ENCODE measurements at places on chromosomes 1 and 21.

DNA sequence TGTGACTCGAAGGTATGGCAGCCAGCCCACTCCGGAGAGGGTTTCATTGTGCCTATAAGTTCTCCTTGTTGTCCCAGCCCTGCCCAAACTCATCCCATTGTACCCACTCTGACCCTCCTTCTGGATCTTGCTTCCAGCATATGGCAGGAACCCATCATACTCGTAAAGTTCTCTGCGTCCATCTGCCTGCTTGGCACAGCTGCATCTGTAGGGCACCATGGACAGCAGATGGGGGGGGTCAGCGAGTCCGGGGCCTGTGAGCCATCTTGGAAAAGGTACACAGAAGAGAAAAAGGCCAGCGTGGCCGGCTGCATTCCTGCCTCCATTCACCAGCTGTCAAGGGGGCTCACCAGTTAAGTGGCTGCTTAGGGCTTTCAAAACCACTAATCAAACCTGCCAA lies 94.9 kb upstream of the IGSF21 start:
- no peak for DNase-seq

- DNase-seq: no peak
Observed at GRCh38 chr21:30200000-30200399, 15.9 kb downstream of the CLDN8 start.

DNA sequence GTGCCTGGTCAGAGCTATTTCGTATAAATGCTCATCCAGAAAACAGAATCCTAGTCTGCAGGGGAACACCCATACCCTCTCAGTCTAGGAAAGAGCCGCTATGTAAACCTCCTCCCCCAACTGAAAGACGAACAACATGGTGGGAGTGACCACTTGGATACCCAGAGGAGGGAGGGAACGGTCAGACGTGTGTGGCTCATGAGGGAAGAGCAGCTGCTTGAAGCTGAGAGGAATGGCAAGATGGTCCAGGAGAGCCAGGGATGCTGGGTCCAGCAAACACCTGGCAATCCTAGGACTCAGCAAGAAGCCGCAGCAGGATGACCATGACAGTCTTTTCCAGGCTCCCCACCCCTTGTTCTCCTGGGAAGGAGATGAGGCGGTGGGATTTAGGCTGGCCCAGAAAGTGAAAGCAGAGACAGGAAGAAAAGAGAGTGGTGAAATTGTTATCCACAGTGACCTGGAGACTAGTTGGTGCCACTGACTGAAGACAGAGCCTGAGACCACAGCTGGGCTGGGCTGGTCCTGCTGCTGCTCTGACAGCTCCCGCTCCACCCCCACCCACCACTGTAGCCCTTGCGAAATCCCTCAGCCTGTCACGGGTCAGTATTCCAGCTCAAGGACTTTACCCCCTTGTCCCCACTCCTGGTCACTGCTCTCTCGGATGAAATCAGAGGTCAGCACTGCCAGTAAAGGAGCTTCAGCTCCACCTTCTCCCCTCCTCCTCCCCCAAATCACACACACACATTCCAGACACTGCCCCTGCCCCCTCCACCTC lies 3.6 kb downstream of the CERS2 start:
- no peak for DNase-seq

DNA sequence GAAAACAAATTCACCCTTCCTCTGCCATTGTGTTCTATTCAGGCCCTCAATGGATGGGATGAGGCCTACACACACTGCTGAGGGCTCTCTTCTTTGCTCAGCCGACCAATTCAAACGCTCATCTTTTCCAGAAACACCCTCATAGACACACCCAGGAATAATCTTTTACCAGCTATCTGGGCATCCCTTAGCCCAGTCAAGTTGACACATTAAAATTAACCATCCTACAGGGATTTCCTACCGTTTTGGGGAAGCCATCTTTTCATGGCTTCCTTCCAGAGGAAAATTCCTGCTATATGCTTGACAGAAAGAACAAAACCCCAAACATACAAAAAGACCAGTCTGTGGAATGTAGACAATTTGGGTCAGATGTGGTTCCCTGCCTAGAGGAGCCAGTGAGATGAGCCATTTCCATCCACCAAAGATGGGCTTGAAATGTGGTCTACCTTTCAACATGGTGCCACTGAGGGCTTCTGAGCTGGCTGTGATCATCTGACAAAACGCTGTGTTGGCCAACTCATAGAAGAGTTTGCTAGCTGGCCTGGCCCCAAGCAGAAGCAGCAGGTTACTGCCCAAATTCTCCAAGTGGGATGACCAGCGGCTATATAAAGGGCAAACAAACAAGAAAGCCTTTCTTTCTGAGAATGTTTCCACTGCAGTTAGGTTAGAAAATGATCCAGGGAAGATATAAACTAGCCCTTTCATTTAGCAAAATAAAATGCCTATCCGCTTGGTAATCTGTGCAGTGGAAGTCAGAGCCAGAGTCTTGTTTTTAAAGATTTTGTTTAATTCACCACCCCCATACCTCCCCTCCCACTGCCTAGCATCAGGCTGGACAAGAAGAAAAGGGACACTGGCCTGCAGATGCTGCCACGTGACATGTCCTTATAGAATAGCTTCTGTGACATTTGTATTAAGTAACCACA lies 69.1 kb upstream of the MRPS6 start:
- DNase-seq: no peak

- peak; percentile 96 for DNase-seq
Observed at GRCh38 chr21:44773291-44773932, 28.2 kb downstream of the UBE2G2 start.

DNA sequence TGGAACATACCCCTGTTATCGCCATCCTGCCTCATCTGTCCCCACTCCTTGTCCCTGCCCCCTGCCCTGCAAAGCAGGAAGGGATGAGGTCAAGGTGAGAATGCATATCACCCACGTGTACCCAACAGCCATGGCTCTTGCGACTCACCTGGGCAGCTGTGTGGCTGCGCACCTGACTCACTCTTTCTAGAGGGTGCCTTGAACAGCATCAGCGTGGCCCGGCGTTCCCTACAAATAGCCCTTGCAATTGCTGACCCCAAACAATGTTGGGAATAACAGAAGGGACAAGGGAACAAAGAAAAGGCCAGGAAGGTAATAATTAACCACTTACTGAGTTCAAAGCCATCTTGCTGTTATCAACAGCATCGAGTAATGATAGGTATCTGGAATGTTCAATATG lies 10.2 kb downstream of the TMPRSS2 start:
- DNase-seq: no peak

GRCh38 chr1:160267284-160267991 lies 5.1 kb upstream of the DCAF8 start:
- no peak for DNase-seq

DNA sequence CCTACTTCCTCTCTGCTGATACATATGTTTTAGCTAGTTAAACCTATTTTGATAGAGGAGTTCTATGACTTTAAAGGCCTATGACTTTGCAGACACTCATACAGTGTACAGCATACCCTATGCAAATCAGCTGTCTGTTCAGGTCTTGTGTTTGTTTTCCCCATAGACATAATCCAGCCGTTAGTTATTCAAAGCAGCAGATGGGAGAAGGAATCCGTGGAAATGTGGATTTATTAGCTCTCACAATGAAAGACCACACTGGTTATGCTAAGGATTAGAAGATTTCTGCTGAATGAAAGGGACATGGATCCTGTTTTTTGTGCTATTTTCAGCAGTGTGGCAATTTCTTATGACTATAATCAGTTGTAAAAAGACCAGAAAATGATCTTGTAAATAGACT lies 59.8 kb downstream of the MAST2 start:
- DNase-seq: peak; percentile 59

DNA sequence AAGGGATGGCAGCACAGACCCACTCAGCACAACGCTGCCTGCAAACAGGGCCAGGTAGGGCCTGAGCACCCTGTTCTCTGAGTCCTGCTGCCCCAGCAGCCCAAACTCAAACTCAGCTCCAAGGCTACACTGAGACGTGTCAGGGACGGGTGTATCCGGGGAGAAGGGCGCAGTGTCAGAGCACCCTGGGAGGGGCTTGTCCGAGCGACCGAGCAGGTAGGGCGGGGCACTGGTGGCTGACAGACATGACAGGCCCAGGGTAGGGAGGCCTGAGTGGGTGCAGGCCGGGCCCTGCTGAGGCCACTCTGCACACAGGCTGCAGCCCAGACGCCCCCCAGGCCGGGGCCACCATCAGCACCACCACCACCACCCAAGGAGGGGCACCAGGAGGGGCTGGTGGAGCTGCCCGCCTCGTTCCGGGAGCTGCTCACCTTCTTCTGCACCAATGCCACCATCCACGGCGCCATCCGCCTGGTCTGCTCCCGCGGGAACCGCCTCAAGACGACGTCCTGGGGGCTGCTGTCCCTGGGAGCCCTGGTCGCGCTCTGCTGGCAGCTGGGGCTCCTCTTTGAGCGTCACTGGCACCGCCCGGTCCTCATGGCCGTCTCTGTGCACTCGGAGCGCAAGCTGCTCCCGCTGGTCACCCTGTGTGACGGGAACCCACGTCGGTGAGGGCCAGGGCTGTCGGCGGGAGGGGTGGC lies 5.5 kb downstream of the SCNN1D start:
- no peak for DNase-seq

DNA sequence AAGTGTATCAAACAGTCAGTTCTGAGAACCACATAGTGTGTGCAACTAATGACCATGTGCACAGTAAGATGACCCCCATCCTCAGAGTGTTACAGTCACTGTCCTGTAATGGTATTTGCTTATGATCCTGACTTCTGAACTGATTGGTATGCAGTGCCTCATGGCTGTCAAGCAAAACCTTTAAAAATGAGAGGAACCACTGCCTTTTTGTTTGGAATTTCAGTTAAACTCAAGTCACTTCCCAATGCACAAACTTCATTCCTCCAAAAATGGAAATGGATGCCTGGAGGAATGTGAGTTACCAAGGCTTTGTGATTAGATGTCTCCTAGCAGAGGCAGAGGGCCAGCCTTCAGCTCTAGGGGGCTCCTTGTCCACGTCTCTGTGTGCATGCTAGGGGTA lies 10.5 kb downstream of the C1orf198 start:
- no peak for DNase-seq

DNA sequence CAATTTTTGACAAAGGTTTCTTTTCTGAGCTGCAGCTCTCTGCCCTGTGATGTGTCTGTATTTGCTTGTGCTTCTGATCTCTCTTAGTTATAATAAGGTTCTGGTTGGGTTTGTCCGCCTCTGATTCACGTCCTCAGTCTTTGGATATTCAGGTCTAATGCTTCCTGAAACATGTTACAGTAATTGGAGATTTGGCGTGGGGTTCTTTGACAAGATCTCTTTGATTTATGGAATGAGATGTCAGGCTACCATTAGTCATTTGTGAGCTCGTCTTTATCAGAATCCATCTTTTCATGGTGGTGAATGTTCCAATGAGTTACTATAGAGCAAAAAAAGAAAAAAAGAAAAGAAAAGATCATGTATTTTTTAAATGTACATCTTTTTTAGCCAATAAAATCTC lies 62.5 kb downstream of the BACE2 start:
- no peak for DNase-seq

DNA sequence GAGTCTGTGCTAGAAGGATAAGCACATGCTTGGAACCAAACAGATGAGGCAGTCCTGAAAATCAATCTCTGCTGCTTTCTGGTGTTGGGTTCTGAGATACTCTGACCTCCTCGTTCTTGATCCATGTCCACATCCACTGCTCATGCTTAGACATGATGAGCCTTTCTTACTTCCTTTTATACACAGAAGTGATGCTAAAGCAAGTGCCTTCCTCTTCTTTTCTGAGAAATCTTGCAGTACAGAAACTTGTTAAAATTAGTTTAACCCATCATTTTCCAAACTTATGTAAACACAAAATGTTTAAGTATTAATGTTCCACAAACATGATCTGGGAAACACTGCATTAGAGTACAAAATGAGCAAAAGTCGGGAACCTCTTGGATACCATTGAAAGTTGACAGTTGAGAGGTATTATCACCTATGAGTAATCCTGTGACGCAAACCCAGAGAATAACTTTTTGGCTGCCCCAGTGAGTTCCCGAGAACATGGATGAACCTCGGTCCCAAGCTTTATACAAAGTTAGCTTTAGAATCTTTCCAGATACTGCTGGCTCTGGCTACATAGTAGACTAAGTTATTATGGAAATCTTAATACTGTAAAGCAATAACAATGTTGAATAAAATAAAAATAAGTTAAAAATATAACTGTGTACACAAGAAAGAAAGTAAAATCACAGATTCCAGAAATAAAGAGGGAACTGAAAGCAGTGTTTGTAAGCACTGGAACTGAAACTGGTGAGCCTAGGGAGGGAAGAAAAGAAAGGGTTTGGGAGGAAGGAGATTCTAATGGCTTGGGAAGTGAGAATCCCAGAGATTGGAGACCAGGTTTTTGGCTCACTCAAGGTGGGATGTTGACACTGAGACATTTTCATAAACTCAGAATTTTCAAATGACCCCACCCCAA lies 429.3 kb upstream of the RUNX1 start:
- no peak for DNase-seq
